ENCODE measurements at places on chromosomes 1 and 21. TPM values are rescaled to one million over a fixed set of nuclear protein-coding genes. Genes with fewer than 3 reads are reported as not detected.

TDRD5 gene
- not detected for total RNA-seq

HP1BP3 gene
- 255 TPM for total RNA-seq

CFHR5 gene
- total RNA-seq: not detected

TSACC gene
- 0.50 TPM for total RNA-seq

TRAPPC10 gene
- 22.0 TPM for total RNA-seq

EVA1B gene
- 199 TPM for total RNA-seq

SSX2IP gene
- total RNA-seq: 23.1 TPM

EVA1C gene
- total RNA-seq: 4.6 TPM

LEMD1 gene
- not detected for total RNA-seq

TMEM200B gene
- 17.7 TPM for total RNA-seq

PGLYRP4 gene
- not detected for total RNA-seq

SLC30A2 gene
- total RNA-seq: not detected

FAM151A gene
- total RNA-seq: not detected

PALMD gene
- 0.51 TPM for total RNA-seq

MYOG gene
- total RNA-seq: not detected

BRINP3 gene
- 18.8 TPM for total RNA-seq

WDR64 gene
- not detected for total RNA-seq

CLDN8 gene
- not detected for total RNA-seq

TINAGL1 gene
- total RNA-seq: 3.0 TPM

PROK1 gene
- not detected for total RNA-seq

OR2T8 gene
- total RNA-seq: not detected

PGBD5 gene
- total RNA-seq: 0.17 TPM

FALEC gene
- total RNA-seq: 1.0 TPM

KPNA6 gene
- total RNA-seq: 40.1 TPM

COL6A2 gene
- 782 TPM for total RNA-seq

CYP2J2 gene
- total RNA-seq: 0.17 TPM

CCDC17 gene
- total RNA-seq: 0.99 TPM

ADGRB2 gene
- total RNA-seq: 7.4 TPM

COL9A2 gene
- total RNA-seq: 2.1 TPM

RABGAP1L gene
- total RNA-seq: 36.5 TPM

KRTAP13-2 gene
- total RNA-seq: not detected

OR10J1 gene
- total RNA-seq: not detected

ORC1 gene
- total RNA-seq: 0.26 TPM

KIF14 gene
- total RNA-seq: 4.0 TPM

RIPK4 gene
- under 0.01 TPM for total RNA-seq

RHD gene
- not detected for total RNA-seq

ZNF683 gene
- total RNA-seq: not detected

SLC27A3 gene
- total RNA-seq: 30.6 TPM

JAM2 gene
- total RNA-seq: 2.1 TPM

PKP1 gene
- total RNA-seq: under 0.01 TPM

KCNK2 gene
- 6.4 TPM for total RNA-seq

Measured in fibroblast of lung (primary cell).